ENCODE measurements at places on chromosomes 3 and 15.
A peak's percentile ranks its signal among the peaks of the same experiment; 100 is the strongest.

GRCh38 chr15:55991802-55992768, 1.3 kb downstream of the NEDD4 start:
- no peak for DNase-seq

DNA sequence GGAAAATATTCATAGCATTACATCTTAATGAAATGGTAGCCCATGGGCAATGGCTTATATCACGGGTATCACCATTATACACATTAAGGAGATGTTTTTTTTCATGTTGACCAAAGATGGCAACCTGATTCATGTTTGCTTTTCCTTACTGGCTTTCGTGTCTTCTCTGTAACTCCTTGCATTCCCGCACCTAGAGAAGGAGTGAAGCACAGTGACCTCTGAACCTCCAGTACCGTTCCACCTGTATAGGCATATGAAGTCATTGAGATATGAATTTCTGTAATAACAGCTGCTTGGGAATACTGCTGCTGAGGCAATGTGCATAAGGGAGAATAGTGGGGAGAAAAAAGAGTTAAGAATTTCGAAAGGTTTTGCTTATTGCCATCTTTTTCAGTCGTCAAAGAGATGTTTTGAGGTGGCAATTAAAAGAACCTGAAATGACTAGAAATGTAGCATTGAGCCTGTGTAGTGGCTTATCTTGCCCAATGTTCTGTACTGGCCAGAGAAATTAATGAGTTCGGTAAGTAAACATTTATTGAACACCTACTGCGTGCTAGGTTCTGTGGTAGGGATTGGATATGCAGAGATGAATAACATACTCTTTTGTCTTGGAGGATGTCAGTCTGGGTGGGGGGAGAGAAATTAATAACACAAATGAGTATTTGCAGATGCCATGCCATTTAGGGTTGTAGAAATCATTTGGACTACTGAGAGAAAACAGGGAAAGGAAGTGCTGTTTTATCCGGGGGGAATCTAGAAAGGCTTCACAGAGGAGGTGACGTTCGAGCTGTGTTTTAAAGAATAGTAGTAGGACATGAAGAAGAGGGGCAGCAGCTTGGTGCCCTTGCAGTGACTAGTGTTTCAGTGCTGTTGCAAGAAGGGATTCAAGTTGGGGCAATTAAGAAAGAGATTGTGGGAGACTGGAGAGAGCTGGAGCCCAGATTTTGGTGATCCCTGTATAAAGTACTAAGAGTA, 2.5 kb downstream of the FEM1B start:
- no peak for DNase-seq

- DNase-seq = peak; percentile 54
Observed at GRCh38 chr3:37945807-37946530, 44.6 kb upstream of the VILL start.

DNA sequence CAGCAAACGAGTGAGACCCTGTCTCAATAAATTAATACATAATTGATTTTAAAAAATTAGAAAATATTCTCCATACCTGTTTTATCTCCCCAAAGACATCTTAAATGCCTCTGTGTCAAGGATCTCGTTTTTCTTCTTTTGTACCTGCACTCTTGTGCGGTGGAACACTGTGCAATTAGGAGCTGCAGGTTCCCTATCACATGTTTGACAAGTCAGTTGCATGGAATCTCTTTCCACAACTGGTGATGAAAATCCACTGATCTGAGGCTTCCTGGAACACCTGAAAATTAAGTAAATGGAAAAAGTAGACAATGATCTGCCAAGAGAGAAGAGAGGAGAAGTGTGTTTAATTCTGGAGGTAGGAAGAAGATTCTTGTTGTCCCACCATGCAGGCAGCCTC, 3.0 kb upstream of the SNX22 start:
- DNase-seq = no peak

GRCh38 chr3:179079537-179079936, 7.9 kb upstream of the ZMAT3 start:
- no peak for DNase-seq

- DNase-seq = no peak
Observed at GRCh38 chr3:185658943-185659342, 72.8 kb downstream of the SENP2 start.

- DNase-seq = no peak
Observed at GRCh38 chr3:178456621-178457285, 79.5 kb upstream of the KCNMB2 start.

GRCh38 chr15:28962851-28963710, 77.3 kb downstream of the APBA2 start:
- DNase-seq = no peak

GRCh38 chr3:25396686-25397085, 31.4 kb upstream of the RARB start:
- no peak for DNase-seq

DNA sequence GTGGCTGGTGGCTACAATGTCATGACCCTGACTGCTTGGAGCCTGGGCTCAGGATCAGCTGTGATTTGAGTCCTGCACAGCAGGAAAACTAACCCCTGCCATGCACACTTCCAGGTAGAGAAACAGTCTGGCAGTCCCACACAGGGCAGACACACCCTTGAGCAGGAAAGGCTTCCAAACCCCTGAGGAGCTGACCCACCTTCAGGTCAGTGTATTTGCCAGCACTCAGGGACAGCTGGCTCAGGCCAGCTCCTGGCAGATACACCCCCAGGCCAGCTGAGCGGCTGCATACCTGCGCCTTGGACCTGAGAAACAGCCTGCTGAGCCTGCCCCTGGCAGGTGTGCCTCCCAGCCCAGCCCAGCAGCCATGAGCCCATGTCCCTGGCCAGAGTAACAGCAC, 22.2 kb upstream of the CDAN1 start:
- no peak for DNase-seq

- no peak for DNase-seq
Observed at GRCh38 chr15:33677238-33677830, 291.0 kb upstream of the CHRM5 start.

DNA sequence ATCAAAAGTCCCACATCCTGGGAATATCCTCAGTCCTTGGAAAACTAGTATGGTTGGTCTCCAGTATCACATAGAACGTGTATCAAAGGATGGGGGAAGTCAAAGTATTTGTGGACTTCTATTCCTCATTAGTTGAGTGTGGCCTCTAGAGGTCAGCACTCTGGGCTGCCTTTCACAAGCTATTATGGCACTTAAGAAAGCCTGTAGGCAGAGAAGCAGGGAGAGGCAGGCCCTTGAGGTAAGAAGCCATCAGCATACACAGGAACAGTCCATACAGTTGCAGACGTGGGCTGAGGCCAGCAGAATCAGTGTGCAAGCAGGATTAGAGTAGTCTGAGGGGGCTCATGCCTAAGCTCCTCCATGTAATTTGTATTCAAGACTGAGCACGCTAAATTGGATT, 341.7 kb downstream of the CLSTN2 start:
- no peak for DNase-seq

GRCh38 chr3:186166491-186167288, 57.8 kb upstream of the ETV5 start:
- DNase-seq = no peak

GRCh38 chr3:9061634-9062033, 98.4 kb upstream of the RAD18 start:
- no peak for DNase-seq

- DNase-seq = no peak
Observed at GRCh38 chr15:44726136-44726535, 10.2 kb upstream of the TRIM69 start.

- DNase-seq = no peak
Observed at GRCh38 chr3:52469001-52469400, 13.6 kb downstream of the NISCH start.

- no peak for DNase-seq
Observed at GRCh38 chr3:148740291-148740690, 42.6 kb downstream of the AGTR1 start.

DNA sequence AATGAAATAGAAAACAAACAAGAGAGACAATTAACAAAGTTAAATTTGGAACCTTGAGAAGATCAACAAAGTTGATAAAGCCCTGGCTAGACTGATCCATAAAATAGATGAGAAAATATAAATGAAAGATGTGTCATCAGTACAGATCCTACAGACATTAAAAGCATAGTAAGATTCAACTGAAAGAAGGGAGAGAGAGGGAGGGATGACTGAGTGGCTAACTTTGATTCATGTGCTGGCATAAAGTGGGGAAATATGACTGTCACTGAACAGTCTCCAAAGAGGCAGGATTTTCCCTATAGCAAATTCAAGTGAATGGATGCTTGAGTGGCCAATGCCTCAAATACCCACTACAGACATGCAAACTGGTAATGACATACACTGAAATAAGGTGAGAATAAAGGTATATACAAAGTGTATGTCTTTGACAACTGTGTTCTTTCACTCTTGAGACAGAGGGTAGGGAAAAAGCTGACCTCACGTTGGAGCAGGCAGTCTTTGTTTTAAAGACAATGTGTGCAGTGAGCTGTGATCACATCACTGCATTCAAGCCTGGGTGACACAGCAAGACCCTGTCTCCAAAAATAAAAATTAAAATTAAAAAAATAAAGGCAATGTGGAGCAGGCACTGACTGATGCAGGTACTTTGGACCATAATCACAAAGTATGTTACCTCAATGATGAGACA, 35.9 kb upstream of the CHD2 start:
- no peak for DNase-seq

DNA sequence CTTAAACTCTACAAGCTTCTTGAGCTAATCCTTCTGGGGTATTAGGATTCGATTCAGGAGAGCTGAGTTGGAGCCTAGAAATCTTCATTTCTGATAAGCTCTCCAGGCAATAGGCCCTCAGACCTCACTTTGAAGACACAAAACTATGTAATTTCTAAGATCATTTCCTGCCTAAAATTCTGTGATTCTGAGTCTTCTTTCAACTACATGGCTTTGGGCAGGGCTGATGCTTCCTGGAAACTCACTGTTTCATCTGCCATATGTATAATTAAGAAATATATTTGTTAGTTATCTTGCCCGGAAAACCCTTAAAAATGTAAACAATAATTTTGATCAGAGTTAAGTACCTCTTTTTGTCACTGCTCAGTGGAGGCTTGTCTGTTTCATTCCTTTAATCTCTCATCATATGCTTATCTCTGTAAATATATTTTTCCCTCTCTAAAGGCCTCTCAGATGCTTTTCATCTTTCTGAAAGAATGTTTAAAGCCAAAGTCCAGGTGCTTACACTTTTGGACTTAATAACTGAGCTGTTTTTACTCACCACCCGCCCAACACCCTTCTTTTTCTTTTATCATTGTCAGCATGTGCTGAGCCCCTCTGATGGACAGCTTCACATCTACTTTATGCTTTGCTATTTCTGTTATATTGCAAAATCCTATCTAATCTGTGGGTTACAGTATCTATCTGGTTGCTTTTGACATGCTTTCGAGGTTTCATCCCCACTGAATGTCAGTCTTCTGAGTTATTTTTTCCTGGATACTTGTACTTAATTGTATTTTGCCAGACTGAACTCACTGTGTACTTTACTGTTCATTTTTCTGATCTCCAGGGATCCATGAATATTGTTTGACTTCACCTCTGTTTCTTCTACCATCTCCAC, 38.2 kb downstream of the FILIP1L start:
- no peak for DNase-seq

- peak; percentile 59 for DNase-seq
Observed at GRCh38 chr15:64596701-64597476, 136.5 kb downstream of the ZNF609 start.

DNA sequence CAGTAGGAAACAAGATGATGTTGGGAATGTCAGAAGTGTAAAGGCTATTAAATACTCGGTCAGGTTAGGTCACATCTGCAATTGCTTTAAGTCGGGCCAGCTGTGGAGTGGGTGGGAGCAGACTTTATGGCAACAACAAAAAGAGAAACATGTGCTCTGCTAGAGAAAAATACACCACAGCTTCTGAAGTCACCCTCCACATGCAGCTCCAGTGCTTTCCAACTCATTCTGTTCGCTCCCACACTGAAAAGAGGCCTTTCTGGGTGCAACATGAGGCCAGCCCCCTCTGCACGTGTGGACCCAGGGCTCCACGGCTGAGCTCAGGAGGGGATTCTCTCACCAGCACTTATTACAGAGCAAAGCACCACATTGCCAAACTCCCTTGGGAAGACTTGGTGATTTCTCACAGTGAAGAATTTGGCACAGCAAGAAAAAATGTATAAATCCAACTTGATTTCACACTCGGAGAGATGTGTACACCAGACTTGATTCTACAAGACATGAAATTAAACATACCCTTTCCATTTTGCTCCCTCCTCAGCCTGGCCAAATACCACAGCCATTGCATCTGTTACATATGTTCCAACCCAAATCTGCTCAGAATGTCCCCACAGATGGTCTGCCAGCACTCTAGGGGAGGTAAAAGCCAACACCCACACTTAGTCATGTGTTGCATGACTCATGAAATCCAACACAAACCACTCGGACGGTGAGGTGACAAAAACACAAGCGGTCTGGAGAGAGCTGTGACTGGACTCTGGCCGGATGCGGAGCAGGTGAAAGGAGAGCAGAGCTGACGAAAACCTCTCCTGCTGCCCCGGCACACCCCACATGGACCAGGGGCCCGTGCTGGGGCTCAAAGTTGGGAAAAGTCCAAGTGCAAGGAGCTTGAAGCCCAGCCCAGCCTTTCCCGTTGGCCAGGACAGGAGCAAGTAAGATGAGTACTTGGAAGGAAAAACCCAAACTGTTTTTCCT, 74.6 kb downstream of the ITGB5 start:
- DNase-seq = peak; percentile 89

- no peak for DNase-seq
Observed at GRCh38 chr3:105783631-105784030, 85.2 kb downstream of the CBLB start.

DNA sequence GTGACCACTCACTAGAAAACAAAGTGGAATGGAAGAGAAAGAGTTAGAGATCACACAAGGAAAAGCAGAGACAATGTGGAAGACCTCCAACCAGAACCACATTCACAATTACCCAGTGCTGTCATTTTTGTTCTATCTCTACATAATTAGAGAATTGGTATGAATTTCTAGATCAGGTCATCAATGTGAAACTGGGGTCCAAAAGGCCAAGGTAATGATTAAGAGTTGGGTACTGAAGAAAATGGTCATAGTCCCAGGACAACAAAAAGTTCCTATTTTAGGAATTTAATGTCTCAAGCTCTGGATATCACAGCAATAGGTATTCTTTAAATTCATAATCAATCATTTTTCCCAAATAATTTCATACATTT, 84.7 kb upstream of the PPIB start:
- DNase-seq = no peak

DNA sequence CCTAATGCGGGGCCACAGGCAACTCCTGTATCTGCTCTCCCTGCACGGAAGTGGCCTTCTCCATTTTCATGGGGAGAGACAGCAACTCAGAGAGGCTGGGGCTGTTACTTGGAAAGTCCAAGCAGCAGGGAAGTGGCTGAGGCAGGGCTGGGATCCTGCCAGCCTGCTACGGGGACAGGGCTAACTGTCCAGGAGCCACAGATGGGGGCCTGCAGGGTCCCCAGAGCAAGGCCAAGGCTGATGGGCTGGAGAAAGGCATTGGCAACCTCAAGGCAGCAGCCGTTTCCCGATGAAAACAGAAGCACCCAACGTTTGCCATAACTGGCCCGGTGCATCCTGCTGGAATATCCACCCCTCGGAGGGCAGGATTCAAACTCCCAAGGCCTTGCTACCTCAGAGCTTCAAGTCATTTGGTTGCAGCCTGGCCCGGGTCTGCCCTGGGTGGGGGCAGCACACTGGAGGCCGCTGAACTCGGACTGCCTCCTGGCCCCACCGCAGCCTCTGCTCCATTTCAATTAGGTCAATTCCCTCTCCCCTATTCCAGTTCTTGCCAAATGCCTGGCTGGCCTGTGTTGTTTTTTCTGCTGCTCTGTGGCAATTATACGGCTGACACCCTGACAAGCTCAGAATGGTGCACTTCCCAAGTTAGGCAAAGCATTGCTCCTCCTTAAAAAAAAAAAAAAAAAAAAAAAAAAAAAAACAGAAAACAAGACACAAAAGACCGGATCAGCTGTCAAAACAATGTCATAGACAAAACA, 143.5 kb downstream of the NUP210 start:
- DNase-seq = no peak
